ENCODE measurements at places on chromosomes 7 and 10.
A peak's percentile ranks its signal among the peaks of the same experiment; 100 is the strongest.

GRCh38 chr7:83413831-83414230 lies 235.1 kb downstream of the SEMA3E start:
- no peak for DNase-seq

DNA sequence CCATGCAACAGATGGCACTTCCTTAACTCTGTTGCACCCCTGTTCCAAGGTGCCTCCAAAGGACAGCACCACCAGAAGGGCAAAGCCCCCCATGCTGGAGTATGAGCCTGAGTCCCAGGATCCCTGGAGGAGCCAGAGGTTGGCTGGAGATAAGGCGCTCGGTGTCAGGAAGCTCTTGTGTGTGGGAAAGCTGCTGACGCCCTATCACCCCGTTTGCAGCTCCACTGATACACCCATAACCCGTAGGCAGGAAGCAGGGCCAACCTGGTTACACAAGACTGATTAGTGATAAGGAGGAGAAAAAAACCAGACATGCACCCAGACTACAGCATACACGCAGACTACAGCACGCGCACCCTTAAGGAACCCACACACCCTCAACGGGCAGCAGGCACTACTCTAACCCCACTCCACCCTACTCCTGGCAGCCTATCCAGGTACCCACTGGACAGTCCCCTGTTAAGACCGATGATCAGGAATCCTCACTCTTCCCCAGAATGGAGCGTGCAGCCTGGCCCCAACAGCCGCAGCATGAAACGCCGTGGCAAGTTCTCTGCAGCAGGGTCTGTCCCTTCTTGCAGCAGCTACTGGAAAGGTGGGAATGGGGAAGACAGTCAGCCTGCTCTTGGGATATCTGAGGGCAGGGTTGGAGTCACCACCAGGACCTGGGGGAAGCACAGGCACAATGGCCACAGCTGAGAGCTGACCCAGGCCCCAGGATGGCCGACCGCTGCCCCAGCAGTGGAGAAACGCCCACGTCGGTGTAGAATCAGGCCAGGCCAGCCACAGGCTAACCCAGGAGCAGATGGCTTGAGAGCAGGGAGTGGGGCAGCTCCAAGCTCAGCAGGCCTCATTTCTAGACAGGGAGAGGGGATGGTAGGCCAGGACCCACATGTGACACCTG lies 38.3 kb upstream of the TUBB8 start:
- DNase-seq, result no peak

DNA sequence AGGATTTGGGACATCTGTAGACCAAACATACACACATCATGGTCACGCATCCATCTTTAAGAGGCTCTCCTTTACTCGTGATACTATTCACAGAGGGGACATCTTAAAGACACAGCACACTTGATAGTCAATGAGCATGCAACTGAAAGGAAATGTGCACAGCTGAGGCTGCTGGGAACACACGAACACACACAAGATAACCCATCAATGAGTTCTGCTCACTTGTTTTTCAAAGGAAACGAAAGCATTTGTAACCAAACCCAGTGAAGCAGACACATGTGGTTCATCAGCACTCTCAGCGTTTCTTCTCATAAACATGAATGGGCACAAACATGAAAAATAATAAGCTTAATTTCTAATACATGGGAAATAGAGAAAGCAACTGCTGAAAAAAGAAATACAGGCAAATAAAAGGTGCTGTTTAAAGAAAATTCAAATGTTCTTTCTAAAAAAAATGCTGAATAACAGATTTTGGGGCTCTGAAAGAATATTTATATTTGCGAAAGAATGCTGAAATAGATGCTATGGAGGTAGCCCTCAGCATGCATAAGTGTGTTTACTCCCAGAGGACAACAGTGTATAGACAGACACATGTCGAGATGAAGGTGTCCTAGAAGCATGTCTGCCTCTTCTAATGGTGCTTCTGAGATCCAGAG lies 59.7 kb upstream of the LAMB4 start:
- DNase-seq, result no peak

- no peak for DNase-seq
These were observed 1.6 kb upstream of the ZNF239 start for GRCh38 chr10:43576062-43576461.

GRCh38 chr7:150978126-150978789 lies at the start of gene KCNH2:
TSS of gene KCNH2 (minus strand) at chr7:150978321. CDS start at chr7:150977913, 408 bp downstream.
- no peak for DNase-seq

DNA sequence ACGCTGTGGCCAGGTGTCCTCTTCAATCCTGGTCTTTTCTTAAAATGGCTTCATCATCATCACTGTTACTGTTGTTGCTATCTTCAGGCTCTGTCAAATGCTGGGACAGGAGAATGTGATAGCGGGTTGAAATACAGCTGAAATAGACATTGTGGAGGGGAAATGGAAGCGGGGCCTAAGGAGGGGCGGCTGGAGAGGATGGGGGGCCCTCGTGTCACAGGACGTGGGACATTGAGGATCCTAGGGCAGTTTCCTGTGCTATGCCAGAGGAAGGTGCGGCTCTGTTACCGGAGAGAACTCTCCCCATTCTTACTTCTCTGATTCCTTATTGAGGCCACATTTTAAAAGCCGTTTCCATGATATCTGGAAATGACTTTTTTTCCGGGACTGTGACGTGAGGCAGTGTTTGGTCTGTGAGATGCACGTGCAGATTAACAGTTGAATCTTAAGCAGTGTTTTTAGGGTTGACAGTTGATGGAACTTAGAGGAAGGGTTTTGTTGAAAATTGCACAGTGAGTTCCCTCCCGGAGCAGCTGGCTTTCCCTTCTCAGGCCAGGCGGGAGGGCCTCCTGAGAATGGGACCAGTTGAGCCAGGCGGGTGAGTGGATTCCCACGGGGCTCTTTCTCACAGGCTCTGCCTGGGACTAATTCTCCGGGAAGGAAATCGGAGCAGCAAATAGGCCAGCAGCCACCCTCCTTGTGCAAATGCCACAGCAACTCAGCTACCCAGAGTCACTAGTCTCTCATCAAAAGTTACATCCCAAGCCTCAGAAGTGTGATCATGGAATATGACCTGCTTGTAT lies 125.2 kb downstream of the TACC2 start:
- no peak for DNase-seq

GRCh38 chr10:19708031-19708430 lies 108.2 kb upstream of the PLXDC2 start:
- no peak for DNase-seq

- DNase-seq, result no peak
These were observed 129.4 kb downstream of the NRBF2 start for GRCh38 chr10:63262430-63263073.

DNA sequence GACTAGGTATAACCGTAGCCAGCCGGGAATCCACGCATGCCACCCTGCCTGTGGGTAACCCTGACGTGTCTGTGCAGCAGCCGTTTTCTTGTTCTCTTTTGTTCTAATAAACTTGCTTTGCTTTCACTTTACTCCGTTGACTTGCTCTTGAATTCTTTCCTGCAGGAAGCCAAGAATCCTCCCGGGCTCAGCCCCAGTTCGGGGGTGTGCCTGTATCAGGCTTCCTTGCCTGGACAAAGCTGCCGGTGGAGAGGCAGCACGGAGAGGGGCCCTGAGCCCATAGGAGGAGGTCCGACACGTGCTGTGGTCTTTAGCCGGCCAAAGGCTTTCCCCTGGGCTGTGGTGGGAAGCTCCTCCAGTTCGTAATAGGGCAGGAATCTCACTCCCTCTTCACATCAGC lies 256.5 kb upstream of the PPP2R2D start:
- no peak for DNase-seq

GRCh38 chr7:135682191-135682590 lies 19.9 kb downstream of the STMP1 start:
- no peak for DNase-seq

DNA sequence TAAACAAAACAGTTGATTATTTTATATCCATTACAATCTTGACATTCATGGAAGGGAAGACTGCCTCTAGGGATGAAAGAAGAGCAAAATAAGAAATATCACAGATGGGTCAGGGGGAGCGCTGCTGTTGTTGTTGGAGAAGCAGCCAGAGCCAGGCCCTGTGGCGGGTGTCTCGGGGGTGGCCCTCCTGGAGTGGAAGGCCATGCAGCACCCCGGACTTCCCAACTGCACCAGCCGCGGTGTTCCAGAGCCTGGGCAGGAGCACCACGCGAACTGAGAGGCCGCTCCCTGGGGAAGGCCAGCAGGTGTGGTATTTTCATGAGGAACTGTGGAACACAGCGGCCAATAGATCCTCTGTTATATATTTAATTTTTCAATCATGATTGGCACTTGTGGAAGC lies 72.4 kb upstream of the VSTM2A start:
- no peak for DNase-seq

GRCh38 chr7:142436601-142437000 lies 178.7 kb upstream of the PRSS58 start:
- DNase-seq, result no peak

DNA sequence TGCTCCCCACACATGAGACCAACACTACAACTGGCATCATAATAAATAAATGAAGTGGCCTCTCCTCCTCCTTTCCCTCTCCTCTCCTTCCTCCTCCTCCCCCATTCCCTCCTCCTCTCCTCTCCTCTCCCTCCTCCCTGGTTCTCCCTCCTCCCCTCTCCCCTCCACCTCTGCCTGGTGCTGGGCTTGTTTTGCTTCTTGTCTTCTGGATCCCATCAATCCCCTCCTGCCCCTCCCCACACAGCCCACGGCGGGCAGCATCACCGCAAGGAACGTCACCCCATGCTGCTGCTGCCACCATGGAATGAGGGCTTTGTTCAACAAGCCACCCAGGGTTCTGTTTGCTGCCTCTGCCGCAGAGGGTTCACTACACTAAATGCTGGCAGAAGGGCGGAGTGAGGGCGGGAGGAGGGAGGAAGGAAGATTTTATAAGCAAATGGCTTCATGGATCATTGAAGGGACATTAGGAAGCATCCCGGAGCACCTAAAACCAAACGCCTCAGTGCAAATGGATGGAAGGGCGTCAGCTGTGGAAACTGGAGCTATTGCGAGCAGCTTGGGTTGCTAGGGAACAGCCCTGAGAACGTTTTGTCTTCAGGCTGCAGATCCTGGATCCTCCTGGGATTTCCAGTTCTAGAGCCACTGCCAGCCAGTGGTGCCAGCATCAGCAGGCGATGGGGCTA lies 379.7 kb upstream of the ZMIZ1 start:
- DNase-seq, result peak; percentile 31

DNA sequence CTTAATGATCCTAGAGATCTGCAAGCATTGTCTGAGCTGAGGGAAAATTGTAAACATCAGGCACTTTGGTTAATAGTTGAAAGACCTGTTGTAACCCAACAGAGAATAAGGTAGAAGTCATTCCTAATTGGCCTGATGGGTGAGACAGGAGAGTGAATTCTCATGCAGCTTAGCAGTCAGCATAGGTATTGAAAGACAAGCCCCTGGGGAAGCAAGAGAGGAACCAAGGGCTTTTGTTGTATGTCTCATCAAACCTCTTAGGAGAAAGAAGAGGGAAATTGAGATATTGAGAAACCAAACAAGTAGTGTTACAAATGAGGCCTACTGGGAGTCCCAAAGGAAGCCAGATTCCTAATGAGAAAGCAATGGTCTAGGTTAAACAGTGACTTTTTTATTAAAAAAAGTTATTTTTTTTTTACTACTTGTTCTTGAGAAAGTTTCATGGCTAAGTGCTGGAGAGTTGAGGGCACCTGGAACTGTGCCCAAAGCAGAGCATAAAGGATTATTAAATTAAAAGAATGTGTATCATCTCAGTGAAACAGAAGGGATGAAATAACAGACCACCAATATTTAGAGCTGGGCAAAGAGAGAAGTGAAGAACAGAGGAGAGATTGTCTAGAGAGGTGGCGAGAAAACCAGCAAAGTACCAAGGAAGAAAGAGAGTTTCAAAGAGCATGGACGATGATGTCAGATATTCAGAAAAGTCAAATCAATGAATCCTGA lies 168.9 kb downstream of the CDK14 start:
- no peak for DNase-seq

GRCh38 chr7:69608878-69609277 lies 10.6 kb downstream of the AUTS2 start:
- DNase-seq, result no peak

GRCh38 chr7:11831156-11831735 lies 752 bp downstream of the THSD7A start:
- DNase-seq, result peak; percentile 39

GRCh38 chr10:9682802-9683201 lies 1334.9 kb upstream of the CELF2 start:
- no peak for DNase-seq

- DNase-seq, result no peak
These were observed 191.3 kb upstream of the AGK start for GRCh38 chr7:141359740-141360415.

GRCh38 chr7:87339373-87339897 lies 6.0 kb upstream of the CROT start:
- no peak for DNase-seq

DNA sequence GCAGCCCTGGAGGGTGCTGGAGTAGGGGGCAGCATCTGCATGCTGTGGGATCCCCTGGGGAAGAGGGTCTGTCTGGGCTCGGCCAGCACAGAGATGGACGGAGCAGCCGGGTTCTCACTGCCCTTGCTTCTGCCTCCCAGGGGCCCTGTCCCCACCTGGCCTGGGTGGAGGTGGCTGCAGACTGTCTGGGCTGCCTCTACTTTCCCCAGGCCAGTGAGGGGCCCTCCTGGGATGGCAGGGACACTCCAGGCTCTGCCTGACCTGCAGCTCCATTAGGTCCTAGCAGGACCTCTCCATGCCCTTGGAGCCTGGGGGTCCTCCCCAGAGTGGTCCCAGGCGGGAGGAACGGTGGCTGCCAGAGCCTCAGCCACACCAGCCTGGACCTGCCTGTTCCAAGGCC lies 63.7 kb downstream of the PWWP2B start:
- DNase-seq, result no peak

DNA sequence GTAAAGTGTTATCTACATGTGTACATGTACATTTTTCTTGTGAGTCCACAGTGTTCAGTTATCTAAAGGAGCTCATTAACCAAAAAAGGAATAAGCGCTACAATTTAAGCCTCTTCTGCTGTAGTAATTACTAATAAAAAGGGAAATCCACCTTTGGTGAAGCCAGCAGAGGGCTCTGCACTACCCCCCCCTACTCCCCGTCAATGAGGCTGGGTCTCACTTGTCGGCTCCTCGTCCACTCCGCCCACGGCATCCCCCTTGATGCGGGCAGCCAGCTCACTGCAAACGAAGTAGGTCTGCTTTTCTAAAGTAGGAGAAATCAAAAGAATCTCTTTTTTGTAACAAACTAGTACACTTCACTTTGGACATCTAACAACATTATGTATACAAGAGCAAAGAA lies 4.7 kb upstream of the WASHC2A start:
- no peak for DNase-seq

DNA sequence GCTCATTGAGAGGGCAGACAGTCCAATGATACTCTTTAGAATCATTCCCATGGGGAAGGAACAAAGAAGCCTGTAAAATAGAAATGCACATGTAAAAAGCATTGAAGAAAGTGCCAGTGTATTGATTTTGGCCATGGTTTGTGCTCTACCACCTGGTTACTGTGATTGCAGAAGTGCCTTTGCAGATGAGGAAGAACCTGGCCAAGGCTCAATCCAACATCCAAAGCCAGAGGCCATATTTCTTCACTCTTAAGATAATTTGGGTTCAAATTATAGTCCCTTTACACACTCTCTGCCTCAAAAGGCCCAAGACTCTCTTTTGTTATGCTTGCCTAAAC lies 122.1 kb downstream of the EGFR start:
- DNase-seq, result no peak

GRCh38 chr10:78420946-78421735 lies 387.5 kb downstream of the RPS24 start:
- DNase-seq, result no peak
